ENCODE measurements at places on chromosomes 16 and 17.

GRCh38 chr17:82039695-82040299 is 2.3 kb upstream of the DCXR start:
- DNase-seq = no peak

DNA sequence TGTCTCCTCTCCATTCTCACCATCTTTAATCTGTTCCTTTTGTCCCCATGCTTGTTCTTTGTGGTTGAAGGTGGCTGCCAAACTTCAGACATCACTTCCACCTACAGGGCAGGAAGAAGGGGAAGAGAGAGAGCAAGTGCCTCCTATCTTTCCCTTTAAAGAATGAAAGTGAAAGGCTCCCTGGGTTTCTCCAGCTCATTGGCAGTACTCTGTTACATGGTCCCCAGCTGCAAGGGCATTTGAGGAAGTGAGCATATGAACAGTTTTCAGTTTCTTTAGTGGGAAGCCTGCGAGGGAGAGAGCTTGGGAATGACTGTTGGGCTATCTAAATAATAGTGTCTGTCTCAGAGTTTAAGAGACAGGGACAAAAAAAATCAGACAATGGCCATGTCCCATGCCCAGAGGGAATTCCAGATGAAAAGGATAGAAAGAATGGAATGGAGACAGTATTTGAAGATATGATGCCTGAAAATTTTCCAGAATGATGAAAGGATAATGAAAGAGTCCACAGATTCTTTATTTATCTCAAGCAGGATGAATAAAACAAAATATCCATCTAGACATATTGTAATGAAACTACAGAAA is 159.9 kb downstream of the LGALS9B start:
- no peak for DNase-seq

DNA sequence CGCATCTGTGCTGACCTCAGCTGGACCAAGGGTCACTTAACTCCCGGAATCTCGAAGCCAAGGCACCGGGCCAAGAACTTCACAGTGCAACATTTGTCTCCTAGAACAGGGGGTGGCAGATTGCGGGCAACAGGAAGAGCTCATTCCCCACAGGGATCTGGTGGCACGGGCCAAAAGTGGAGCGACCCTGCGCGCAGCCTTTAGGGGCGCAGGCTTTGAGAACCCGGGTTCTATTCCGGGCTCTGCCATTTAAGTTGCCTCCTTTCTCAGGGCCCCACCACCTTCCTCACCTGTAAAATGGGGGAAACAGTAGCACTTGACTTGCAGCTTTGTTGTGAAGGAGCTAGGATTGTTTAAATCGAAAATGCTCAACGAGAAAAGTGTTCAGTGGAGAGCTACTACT is 651 bp downstream of the SHMT1 start:
- peak; percentile 44 for DNase-seq

- DNase-seq = no peak
These were observed 34.1 kb downstream of the SNX29 start for GRCh38 chr16:12010388-12011251.
